ENCODE measurements at places on chromosomes 4 and X.

- no peak for DNase-seq
Measured at GRCh38 chr4:166913926-166914325, 320.4 kb downstream of the SPOCK3 start.

GRCh38 chr4:144611850-144612249 lies 34.1 kb upstream of the HHIP start:
- DNase-seq: no peak

- DNase-seq: no peak
Measured at GRCh38 chrX:72142094-72142793, 10.5 kb upstream of the RTL5 start.

GRCh38 chrX:114619874-114620273 lies 36.0 kb downstream of the HTR2C start:
- no peak for DNase-seq

DNA sequence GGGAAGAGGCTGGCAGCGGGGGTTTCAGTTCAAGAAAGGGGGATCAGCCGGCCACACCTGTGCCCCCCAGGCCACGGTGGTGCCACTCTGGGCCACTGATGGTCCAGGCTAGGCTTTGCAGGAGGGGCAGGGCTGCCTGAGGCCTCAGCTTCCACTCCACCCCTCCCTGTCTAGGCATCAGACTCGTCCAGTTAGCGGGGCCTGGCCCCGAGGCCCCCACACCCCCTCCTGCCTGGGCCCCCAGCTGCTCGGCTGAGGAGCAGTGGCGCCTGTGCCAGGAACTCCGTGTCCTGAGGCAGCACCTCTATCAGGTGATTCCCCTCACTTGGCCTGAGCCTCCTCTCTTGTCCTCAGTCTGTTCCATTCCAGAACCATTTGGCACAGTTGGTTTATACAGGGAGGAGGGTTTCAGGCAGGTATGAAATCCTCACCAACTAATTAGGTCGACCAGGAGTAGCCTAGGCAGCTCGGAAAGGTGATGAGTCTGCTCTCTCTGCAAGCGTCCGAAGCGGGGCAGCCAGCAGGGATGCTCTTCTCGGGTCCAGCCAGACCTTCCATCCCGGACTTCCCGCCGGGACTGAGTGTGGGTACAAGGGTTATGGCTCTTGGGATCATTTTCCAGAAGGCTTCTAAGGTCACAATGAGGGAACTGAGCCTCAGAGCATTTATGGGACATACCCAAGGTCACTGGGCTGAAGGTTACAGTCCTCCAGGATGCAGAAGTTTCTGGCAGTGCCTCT lies 2.1 kb downstream of the NSG1 start:
- no peak for DNase-seq

DNA sequence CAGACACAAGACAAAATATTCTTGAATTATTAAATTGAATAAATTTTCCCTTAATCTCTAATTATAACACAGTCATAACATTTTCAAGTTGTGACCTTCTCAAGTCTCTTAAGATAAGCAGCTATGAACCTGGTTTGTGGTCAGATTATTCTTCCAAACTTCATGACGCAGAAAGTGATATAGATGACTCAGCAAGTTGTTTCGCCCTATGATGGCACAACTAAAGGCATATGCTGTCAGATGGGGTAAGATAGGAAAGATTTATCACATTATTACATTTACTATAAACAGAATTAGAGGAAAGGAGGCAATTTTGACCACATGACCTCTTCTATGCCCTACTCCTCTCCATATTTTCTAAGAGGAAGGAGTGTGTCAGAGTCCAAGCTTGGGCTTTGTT lies 4.6 kb upstream of the DCAF12L2 start:
- no peak for DNase-seq

- DNase-seq: no peak
Measured at GRCh38 chr4:7773401-7774180, 166.1 kb downstream of the AFAP1 start.

GRCh38 chr4:183163135-183163534 lies 64.1 kb downstream of the WWC2 start:
- DNase-seq: no peak

- DNase-seq: no peak
Measured at GRCh38 chr4:112312610-112313239, 15.6 kb downstream of the ALPK1 start.

DNA sequence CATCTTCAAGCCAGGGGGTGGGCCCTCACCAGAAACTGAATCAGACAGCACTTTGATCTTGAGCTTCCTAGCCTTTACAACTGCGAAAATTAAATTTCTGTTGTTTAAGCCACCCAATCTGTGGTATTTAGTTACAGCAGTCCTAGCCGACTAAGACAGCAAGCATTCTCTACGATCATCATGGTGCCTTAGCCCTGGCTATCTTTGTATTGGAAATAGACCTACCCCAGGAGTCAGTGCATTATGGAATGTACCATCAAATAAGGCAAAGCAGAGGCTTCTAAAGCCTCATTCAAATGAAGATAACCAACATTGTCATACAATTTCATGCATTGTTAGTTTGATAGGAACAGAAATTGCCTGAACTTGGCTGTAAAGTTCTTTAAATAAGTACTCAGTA lies 75.0 kb downstream of the PARM1 start:
- DNase-seq: no peak

GRCh38 chrX:55143621-55144020 lies 54.8 kb downstream of the PAGE2 start:
- no peak for DNase-seq

GRCh38 chr4:15366721-15367120 lies 61.1 kb upstream of the C1QTNF7 start:
- DNase-seq: no peak

GRCh38 chrX:92247076-92247475 lies 467.9 kb downstream of the PCDH11X start:
- no peak for DNase-seq

DNA sequence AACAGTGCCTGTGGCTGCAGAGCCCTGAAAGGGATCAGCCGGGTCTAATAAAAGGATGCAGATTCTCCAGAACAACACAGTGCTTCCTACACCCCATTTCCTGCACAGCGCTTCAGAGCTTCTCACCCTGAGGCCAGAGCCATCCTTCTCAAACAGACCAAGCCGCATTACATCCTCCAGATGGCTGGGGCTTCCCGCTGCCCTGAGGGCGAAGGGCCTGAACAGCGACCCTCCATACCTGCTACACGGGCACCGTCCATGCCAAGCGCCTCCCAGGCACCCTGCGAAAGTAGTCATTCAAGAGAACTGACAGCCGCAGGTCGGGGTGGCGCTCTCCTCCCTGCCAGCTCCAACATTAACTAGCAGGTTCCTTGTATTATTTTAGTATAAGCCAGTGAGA lies 36.5 kb downstream of the ACOX3 start:
- DNase-seq: no peak

DNA sequence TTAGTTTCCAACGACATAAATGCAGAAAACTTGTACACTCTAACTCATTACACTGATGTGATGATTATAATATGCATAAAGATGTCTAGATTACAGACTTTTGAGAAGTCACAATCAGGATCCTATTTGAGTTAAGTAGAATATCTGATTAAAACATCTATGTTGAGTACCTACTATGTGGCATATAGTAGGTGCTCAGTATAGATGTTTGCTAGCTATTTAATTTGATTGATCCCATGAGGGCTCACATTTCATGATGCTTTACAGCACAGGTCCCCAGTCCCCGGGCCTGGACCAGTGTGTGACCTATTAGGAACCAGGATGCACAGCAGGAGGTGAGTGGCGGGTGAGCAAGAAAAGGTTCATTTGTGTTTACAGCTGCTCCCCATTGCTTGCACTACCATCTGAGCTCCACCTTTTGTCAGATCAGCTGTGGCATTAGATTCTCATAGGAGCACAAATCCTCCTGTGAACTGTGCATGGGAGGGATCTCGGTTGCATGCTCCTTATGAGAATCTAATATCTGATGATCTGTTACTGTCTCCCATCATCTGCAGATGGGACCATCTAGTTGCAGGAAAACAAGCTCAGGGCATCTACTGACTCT lies 33.0 kb upstream of the CXCL8 start:
- DNase-seq: no peak

GRCh38 chrX:141917801-141918200 lies 14.1 kb downstream of the MAGEC1 start:
- no peak for DNase-seq

- DNase-seq: no peak
Measured at GRCh38 chr4:25402521-25402920, 25.5 kb downstream of the ANAPC4 start.

- DNase-seq: no peak
Measured at GRCh38 chr4:110164856-110165255, 33.6 kb downstream of the ELOVL6 start.

DNA sequence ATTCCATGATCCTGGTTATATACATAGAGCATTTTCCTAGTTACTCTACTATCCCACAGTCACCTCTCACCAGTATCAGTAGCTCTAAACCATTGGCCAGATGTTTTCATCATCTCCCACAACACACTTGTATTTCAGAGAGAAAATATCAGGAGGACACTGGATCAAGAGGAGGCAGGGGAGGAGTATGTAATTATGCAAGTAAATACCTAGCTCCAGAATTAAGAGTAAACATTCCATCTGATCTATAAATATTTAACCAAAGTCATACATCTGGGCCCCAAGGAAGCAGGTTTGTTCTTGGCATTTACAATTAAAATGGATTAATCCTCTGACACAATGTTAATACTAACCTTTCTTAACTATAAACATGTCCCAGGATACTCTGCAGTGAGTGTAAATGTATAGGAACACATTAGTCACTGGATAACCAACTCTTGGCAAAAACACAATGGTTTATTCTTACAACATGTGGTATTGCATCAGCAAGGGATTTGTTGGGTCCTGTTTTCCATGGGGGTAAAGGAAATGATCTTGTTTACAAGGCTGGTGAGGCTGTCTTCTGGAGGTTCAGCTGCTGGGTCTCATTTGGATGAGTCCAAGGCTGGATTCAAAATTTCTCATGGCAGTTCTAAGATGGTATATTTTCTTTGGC lies 170.1 kb downstream of the ATG4A start:
- no peak for DNase-seq

Measured in GDM1 (cell line).